ENCODE measurements at places on chromosomes 2 and 18. TPM values are rescaled to one million over a fixed set of nuclear protein-coding genes. Genes with fewer than 3 reads are reported as not detected.
A peak's percentile ranks its signal among the peaks of the same experiment; 100 is the strongest.

DNA sequence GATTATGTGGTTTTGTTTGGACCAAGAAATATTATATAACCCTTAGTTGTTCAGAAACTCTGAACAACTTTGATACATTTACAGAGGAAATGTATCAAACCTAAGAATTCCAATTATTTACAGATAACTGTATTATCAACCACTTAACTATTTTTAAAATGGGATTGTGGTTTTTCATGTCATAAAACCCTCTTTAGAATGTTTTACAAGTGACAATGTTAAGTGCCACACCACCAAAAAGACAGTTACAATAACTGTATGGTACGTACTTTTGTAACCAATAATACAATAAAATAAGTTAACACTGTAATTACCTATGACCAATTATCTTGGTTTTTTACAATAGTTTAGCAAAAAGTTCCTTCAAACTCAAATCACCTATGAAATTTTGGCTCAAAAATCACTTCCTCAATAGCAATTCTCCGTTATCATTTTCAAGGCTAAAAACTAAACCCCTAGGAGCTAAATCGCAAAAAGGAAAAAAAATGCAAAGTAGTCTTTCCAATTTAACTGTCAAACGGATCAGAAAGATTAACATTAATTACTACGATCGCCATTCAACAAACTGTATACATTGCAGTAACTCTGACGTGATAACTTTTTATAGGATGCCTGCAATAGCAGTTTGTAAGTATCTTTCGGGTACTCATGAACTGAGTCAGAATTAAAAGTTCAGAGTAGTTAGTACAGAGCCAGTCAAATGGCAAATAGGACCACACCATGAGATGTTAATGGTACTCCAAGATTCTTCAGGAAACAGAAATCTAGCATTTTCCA, 1.5 kb downstream of the ROCK1 start:
- H3K4me1 ChIP-seq: peaks cover 23% of the 10 kb centered on the region
- DNase-seq: no peak
- H3K27me3 ChIP-seq: peaks cover 7% of the 10 kb centered on the region
- H3K36me3 ChIP-seq: peaks cover 4% of the 10 kb centered on the region
- H3K27ac ChIP-seq: peak overlapping the region; percentile 85

DHRS9 gene
- not detected for total RNA-seq

- H3K4me3 ChIP-seq: no peak overlapping the region
- DNase-seq: no peak
- H3K27me3 ChIP-seq: no peaks in the 10 kb centered on the region
Observed at GRCh38 chr2:28360058-28360717, 32.5 kb upstream of the FOSL2 start.

GRCh38 chr18:10475276-10475653, 20.8 kb downstream of the APCDD1 start:
- H3K27me3 ChIP-seq: no peaks in the 10 kb centered on the region
- H3K36me3 ChIP-seq: peaks cover 30% of the 10 kb centered on the region
- no peak overlapping the region for H3K27ac ChIP-seq
- H3K4me3 ChIP-seq: no peak overlapping the region
- H3K4me1 ChIP-seq: peaks cover 25% of the 10 kb centered on the region

REG3A gene
- total RNA-seq: not detected

DNA sequence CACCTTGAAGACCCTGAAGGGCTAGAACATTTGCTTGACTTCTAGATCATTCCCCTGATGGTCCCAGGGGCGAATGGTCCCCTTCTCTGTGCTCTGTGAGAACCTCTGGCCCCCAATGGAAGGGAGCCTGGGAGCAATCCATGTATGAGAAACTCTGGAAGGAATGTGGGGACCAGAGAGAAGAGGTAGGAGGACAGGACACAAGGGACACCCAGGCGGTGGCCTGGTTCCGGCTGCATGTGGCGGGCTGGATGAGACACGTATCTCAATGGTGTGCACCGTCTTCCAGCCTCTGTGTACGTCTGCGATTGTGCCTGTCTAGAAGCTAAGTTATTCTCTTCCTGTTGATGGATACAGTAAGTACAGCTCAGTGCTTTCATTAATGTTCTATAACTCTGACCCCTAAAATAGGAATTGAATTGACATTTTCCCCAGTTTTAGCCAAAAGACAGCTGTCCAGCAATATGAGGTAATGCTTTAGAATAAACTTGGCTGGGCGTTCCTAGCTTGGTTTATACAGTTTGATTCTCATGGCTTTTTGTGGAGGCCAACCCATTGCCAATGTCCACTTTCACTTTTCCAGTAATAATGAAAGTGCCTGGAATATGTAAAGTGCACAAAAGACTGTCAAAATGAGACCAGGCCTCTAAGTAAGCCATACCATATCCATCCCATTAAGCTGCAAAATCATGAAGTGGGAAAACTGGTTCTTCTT, 30.1 kb upstream of the COPS8 start:
- no peak overlapping the region for H3K4me3 ChIP-seq
- no peak overlapping the region for H3K27ac ChIP-seq
- H3K27me3 ChIP-seq: no peaks in the 10 kb centered on the region
- H3K36me3 ChIP-seq: peaks cover 4% of the 10 kb centered on the region

UGT1A10 gene
- total RNA-seq: not detected

DNA sequence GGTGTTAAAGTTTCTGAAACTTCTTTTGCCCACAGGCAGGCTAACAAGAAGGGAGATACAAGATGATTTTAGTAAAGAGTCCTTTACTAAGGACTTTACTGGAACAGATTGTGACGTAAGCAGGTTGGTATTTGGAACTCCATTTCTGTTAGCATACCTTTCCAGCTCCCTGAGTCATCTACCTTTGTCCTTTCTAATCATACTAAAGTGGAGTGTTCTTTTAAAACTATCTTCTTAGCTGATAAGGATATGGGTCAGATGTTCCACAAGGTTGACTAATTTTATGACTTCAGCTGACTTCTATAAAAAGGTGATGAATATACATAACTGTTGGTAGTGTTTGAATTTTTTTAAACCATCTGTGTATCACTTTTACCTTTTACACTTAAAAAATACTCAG, 21.1 kb downstream of the UGP2 start:
- H3K4me3 ChIP-seq: no peak overlapping the region
- H3K36me3 ChIP-seq: peaks cover 18% of the 10 kb centered on the region
- no peak overlapping the region for H3K27ac ChIP-seq

DNA sequence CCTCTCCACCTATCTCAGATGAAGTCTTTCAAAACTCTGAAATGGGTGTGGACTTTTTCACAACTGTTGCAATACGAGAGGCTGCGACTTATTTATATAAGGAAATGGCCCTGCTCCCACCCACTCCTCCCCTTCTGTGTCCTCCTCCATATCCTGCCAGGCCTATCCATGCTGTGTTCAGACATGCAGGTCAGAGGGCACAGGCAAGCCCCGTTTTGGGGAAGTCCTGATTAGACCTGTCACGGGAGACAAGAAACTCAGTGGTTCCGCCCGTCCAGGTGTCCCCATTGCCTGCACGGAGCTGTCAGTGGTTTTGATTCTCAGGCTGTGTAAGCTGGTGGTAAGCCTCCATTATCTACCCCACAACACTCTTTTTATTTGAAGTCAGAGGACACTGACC, 99.6 kb upstream of the MGAT5 start:
- H3K4me1 ChIP-seq: no peaks in the 10 kb centered on the region
- H3K27ac ChIP-seq: no peak overlapping the region
- no peak for DNase-seq
- H3K36me3 ChIP-seq: peaks cover 3% of the 10 kb centered on the region

SKA1 gene
- 30.3 TPM for total RNA-seq

DNA sequence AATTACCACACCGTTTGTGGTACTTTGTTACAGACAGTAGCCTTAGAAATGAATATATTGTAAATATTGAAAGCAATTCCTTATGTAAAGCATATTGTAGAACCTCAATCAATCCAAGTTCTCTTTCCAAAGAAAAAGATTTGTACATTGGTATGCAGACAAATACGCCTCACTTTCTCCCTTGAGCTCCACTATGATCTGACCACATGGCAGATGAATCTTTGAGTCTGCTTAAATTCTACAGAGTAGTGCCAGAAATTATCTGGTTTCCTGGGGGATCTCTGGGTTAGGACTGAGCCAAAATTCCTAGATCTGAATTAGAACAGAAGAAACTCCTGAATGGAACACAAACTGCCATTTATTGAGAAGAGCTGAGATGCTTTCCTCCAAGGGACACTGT, 99.0 kb downstream of the CPO start:
- peaks cover 47% of the 10 kb centered on the region for H3K4me1 ChIP-seq
- no peak for DNase-seq
- H3K27me3 ChIP-seq: no peaks in the 10 kb centered on the region
- no peak overlapping the region for H3K4me3 ChIP-seq
- peaks cover 1% of the 10 kb centered on the region for H3K36me3 ChIP-seq
- H3K27ac ChIP-seq: no peak overlapping the region
